ENCODE measurements at places on chromosomes 12 and 14.

DNA sequence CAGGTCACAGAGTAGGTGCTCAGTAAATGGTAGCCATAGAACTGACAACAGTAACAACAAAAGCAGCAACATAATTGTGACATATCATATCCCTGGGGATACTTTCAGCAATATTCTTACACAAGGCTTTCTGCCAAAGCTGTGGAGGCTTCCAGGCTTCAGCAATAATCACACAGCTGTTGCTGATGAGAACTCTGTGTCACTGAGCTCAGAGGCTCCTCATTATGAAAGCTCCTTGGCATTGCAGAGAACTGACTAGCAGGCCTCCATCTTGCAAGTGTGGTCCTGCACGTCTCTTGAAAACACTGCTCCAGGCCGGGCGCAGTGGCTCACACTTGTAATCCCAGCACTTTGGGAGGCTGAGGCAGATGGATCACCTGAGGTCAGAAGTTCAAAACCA is 97.3 kb upstream of the BTG1 start:
- no peak for DNase-seq

DNA sequence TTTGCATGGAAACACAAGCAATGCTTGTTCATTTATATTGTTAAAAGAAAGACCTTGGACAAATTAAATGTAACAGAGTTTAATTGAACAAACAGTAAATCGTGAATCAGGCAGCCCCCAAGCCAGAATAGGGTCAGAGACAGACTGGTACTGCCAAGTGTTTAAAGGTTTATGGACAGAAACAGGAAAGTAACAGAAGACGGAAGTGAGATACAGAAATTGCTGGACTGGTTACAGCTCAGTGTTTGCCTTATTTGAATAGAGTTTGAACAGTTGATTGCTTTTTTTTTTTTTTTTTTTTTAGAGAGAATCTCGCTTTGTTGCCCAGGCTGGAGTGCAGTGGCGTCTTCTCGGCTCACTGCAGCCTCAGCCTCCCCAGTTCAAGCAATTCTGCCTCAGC is 50.3 kb downstream of the DAO start:
- no peak for DNase-seq

- no peak for DNase-seq
Observed at GRCh38 chr14:96121660-96122395, 82.7 kb downstream of the C14orf132 start.

GRCh38 chr14:95516554-95517181 is at the start of gene SYNE3:
Gene SYNE3, minus strand, starts transcription at chr14:95516650. Its CDS starts 40,829 bp downstream, at chr14:95475821.
- no peak for DNase-seq

DNA sequence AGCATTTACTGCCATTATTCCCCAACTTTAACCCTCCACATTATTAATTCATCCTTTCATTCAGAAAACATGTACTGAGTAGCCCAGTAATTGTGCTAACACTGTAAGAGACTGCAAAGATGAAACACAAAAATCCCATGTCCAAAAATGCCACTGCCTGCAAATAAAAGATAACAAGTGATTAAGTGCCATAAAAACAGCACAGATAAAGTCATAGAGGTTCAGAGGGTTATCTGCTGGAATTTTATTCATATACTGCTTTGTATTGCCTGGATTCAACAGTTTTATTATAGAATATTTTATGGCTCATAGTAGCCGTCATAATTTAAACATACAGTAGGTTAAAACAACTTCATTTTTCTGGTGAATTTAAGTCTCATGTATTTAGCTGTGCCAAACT is 177.9 kb downstream of the KICS2 start:
- DNase-seq = no peak

GRCh38 chr12:42574851-42575266 is 14.7 kb downstream of the PRICKLE1 start:
- no peak for DNase-seq

GRCh38 chr12:292186-292585 is 29.6 kb upstream of the SLC6A13 start:
- no peak for DNase-seq

- no peak for DNase-seq
Observed at GRCh38 chr14:94876306-94876705, 106.4 kb upstream of the GSC start.

GRCh38 chr14:70601162-70601561 is 707 bp upstream of the MED6 start:
- DNase-seq = no peak

DNA sequence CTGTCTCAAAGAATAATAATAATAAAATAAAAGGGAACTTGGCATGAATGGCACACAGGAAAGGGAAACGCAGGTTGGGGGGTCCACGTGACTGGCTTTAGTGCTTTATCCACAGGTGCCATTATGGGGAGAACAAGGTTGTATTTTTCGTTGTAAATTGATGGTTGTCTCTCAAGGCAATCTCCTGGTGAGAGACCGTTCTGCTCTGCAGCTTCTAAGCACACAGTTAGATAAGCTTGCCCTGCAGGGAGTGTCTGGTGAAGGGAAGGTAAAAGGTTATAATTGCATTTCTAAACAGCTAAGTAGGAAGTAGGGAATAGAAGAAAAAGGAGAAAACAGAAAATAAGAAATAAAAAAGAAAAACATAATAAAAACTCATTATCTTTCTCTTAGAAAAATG is 69.1 kb upstream of the CPSF6 start:
- DNase-seq = no peak

GRCh38 chr12:108833757-108834472 is 23.5 kb downstream of the SSH1 start:
- DNase-seq = no peak

GRCh38 chr12:79426121-79426520 is 264.6 kb downstream of the PAWR start:
- no peak for DNase-seq

DNA sequence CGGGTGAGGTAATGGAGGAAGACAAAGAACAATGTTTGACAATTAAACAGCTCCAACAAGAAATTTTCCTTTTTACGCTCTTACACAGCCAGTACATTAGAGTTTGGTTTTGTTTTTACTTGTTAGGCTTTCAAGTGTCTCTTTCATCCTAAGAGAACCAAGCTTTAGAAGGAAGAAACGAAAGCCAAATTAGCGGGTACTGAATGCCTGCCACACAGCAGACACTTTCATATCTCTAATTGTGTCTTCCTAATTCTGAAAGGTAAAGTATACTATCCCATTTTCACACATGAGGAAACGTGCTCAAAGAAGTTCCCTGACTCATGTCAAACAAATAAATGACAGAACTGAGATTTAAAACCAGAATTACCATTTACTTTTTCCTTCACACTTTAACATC is 65.0 kb downstream of the CDK17 start:
- DNase-seq = no peak

GRCh38 chr14:22500525-22500924 is 88.5 kb downstream of the DAD1 start:
- DNase-seq = no peak

GRCh38 chr14:60508707-60509437 is at the start of gene SIX6:
Gene SIX6, plus strand, starts transcription at chr14:60509146. Its CDS starts 253 bp downstream, at chr14:60509399.
- DNase-seq = no peak

- no peak for DNase-seq
Observed at GRCh38 chr12:124297389-124297788, 2.5 kb downstream of the RFLNA start.

DNA sequence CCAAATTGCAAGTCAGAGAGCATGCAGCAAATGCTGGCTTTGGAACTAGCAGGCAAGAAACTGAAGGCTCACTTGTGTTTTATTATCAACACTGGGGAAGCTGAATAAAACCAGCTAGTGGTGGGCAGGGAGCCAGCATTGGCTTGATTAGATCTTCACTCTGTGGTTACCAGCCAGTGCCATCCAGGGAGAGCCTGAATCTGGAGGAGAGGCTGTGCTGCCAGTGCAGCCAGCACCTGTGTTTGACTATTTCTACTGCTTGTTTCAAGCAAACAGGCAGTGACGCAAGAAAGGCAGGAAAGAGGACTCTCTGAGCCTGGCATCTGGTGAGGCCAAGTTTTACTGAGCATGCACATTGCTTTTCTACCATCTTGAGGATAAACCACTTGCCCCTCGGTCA is 247.0 kb downstream of the PHLDA1 start:
- peak; percentile 46 for DNase-seq

- DNase-seq = no peak
Observed at GRCh38 chr12:109875572-109876131, 4.7 kb downstream of the GLTP start.

DNA sequence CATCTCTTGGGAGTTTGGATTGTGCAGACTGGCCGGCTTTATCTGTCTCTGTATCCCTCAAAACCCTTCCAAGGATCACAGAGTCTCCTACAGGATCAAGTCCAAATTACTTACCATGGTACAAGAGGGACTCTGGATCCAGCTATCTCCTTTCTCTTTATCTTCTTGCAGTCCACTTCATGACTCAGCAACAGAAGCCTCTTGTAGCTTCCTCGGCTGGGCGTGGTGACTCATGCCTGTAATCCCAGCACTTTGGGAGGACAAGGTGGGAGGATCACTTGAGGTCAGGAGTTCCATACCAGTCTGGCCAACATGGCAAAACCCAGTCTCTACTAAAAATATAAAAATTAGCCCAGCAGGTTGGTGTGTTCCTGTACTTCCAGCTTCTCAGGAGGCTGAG is 189.7 kb downstream of the BCAT1 start:
- peak; percentile 48 for DNase-seq

DNA sequence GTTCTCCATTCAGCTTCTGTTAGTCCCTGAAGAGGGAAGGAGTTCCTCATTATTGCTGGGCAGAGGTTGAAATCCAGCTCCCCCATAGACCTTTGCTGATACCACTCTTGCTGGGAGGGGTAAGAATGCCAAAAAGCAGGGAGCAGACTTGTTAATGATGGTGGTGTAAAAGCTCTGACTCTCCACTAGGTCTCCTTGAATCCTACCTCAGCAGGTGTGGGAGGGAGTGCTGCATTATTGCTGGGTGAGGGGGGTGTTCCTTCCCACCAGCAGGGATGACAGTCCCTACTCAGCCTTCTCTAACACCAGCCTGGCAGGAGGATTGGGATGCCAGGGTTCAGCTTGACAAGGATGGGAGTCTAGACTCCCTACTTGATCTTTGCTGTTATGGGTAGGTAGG is 185.8 kb upstream of the NOS1 start:
- no peak for DNase-seq

DNA sequence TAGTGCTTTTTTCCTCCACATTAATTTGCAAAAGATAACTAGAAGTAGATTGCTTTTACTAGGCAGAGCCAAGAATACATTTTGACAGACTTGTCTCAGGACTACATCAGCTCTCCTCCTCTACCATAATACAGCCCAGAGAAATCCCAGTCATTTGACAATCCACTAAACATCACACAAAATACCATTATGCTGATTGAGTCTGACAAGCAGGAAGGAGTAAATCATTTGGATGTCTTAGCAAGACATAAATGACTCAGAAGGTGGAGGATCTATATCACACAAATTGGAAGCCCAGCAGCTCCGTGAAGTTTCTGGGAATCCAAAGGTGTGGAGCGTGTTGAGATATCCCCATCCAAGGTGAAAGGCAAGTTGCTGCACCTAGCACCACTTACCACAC is 75.4 kb upstream of the FKBP4 start:
- DNase-seq = no peak

GRCh38 chr14:84581041-84581440 is 948.9 kb upstream of the FLRT2 start:
- no peak for DNase-seq

- DNase-seq = no peak
Observed at GRCh38 chr12:3828888-3829287, 44.3 kb downstream of the PARP11 start.

DNA sequence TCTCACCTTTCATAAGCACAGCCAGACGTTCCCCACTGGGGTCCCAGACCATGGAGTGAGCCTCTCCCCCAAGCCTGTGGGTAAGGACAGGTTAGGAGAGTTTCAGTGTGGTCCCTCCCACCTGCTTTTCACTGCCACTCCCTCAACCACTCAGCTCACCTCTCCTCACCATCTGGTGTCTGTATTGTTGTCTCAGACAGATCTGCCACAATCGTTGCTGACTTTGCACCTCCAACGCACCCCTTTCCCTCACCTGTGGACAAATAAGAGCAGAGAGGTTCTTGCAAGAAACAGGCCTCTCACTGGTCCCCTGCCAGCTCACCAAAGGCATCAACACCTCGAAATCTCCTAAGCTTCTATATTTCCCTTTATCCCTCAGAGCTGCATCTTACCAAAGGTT is 8.8 kb downstream of the MYG1 start:
- DNase-seq = no peak

DNA sequence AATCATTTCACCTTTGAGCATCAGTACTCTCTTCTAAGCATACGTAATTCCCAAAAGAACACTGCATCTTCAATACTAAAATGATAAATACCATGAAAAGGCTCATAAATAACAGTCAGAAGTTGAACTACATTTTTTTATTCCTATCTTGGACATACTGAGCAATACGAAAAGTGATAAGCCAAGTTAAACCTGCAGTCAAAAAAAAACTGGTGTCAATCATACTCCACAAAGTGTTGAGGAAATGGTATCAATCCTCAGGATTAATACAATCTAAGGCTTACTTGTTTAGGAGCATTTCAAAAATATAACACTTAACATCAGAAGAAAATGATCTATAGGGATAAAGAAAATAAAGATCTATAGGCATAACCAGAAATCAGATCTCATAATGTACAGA is 5.5 kb downstream of the BTG1 start:
- DNase-seq = no peak

GRCh38 chr12:83954956-83955601 is 957.5 kb downstream of the SLC6A15 start:
- no peak for DNase-seq

- no peak for DNase-seq
Observed at GRCh38 chr12:50727466-50727865, 36.4 kb upstream of the ATF1 start.
